ENCODE measurements at places on chromosomes 4 and X.

DNA sequence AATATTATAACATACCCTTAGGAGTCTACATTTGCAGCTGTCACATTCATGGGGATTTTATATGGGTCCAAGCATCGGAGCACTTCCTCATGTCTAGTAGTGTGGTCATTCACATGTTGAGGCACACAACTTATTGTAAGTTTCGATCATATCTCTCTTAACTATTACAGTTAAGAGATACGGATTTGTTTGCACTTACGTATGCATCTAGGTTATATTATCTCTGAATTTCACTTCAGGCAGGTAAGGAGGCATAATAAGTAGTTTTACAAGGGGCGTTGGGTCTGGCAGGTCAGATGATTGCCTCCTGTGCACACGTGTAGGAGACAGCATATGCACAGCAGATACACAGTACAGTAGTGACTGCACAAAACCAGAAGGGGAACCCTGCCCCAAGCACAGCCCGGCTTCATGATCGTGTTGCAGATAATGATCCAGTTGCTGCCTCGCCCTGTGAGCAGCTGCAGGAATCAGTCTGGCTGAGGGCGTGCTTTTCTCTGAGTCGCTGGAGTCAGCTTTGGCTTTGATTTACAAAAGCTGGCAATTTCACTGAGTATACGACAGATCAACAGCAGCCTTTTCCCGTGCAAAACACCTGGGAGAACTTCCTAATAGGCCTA is 302.9 kb upstream of the GATB start:
- DNase-seq, result no peak

GRCh38 chrX:51894697-51895336 is 1.4 kb downstream of the MAGED1 start:
- no peak for DNase-seq

- no peak for DNase-seq
Measured at GRCh38 chr4:172822331-172822730, 346.3 kb upstream of the GALNT7 start.

- no peak for DNase-seq
Measured at GRCh38 chrX:3176439-3176820, 135.2 kb downstream of the ARSF start.

DNA sequence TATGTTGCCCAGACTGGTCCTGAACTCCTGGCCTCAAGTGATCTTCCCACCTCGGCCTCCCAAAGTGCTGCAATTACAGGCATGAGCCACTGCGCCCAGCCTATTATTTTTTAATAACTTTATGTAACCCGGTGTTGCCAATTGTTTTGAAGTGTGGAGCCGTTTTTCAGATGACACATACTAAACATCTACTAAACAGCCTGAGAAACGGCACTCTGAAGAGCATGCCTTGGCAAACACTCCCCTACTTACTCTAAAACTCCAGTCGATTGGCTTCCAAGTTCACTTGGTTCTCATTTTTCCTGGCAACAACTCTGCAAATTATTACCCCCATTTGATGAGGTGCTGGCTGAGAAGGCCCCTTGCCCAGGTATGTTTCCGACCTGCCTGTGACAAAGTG is 131.1 kb downstream of the GPR143 start:
- no peak for DNase-seq

Data from forelimb muscle (tissue), 1 donor.